GM04503 (cell line): ENCODE measurements at places on chromosomes 4 and X.
A peak's percentile ranks its signal among the peaks of the same experiment; 100 is the strongest.

- DNase-seq: no peak
Measured at GRCh38 chrX:99266255-99266654, 1143.8 kb downstream of the PCDH19 start.

DNA sequence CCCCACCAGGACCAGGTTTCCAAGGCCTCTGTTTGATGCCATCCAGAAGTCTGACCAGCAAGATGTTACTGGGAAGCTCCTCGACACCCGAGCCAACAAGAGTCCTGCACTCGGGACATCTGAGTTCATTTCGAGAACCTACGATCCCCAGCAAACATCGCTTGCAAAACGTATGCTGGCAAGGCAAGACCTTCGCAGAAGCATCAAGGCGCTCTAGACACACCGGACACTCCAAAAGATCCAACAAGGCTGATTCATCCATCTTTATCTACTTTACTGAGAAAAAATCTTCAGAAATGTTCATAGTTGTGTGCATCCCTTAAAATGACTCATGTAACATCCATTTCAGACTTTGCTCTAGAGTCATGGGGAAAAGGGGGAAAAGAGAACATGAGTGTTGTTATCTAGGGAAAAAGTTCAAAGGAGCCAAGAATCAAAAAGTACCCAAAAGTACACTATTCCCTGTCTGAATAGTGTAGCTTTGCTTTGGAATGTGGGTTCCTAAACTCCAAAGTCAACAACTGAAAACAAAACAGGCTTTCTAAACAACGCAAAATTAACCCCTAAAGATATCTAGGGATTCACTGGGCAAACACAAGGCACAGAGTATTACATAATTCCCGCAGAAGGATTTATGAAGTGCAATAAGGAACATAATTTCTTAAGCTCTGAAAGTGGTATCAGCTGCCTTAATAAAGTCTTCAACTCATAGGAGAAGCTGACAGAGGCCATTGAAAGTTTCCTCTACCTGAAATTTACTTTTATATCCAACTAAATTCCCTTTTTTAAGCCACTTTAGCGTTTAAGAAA lies 1.6 kb downstream of the SH3RF1 start:
- DNase-seq: peak; percentile 76

DNA sequence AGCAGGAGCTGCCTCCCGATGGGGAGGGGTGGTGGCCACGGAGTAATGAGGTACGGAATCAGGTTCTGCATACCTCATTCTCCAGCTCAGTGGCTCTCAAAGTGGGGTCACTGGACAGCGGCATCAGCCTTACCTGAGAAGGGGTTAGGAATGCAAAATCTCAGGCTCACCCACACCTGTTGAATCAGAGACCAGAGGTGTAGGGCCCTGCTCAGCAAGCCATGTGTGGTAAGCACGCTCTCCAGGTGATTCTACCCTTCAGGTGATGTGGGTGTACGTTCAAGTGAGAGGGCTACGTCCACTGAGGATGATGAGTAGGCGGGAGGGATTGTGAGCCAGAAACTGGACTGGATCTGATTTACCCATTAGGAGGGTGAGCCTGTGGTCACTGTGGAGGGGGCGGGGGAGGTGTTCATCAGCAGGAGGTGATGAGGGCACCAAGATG lies 65.8 kb downstream of the ANAPC4 start:
- DNase-seq: no peak

DNA sequence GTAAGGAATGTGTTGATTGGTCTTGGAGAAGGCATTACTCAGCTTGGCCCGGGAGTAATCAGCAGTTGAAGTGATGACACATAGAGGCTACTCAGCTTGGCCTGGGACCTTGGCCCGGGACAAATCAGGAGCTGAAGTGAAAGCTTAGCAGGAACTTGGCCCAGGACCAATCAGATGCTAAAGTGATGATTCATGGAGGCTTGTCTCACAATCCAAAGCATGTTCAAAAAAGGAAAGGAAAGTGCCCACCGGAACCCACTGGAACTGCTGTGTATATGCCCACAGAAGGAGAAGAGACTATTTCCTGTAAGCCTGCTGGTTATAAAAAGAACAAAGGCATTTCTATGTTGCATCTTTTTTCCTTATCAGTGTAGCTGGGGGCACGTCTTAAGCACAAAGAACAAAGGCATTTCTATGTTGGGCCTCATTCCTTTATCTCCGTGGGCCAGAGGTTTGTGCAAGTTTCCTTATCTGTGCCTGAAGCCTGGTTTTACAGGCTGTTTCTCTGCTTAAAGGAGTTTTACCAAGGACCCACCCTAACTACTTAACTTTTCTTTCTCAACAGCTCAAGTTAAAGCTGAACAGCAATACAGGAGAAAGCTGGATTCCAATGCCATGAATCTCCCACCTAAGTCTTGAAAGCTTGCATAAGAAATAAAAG lies 1176.7 kb downstream of the NLGN4X start:
- DNase-seq: peak; percentile 7

DNA sequence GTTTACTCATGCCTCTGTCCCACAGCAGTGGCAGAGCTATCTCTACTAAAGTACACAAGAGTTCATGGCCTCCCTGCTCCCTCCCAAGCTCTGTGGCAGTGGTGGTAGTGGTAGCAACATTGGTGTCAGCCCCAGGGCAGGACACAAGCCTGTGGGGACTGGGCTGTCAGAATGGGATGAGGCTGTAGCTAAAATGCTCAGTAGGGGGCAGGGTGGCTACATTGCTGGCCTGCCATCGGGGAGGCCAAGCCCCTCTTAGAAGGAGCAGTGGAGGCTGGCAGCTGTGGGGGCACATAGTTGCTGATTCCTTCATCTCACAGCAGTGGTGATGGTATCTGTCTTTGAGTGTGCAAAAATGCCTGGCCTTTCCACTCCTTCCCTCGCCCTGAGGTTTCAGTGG lies 461.7 kb downstream of the PCDH18 start:
- DNase-seq: no peak

GRCh38 chrX:27728291-27728690 lies 79.5 kb upstream of the MAGEB10 start:
- no peak for DNase-seq

- DNase-seq: no peak
Measured at GRCh38 chrX:131399678-131400428, 110.7 kb upstream of the IGSF1 start.

DNA sequence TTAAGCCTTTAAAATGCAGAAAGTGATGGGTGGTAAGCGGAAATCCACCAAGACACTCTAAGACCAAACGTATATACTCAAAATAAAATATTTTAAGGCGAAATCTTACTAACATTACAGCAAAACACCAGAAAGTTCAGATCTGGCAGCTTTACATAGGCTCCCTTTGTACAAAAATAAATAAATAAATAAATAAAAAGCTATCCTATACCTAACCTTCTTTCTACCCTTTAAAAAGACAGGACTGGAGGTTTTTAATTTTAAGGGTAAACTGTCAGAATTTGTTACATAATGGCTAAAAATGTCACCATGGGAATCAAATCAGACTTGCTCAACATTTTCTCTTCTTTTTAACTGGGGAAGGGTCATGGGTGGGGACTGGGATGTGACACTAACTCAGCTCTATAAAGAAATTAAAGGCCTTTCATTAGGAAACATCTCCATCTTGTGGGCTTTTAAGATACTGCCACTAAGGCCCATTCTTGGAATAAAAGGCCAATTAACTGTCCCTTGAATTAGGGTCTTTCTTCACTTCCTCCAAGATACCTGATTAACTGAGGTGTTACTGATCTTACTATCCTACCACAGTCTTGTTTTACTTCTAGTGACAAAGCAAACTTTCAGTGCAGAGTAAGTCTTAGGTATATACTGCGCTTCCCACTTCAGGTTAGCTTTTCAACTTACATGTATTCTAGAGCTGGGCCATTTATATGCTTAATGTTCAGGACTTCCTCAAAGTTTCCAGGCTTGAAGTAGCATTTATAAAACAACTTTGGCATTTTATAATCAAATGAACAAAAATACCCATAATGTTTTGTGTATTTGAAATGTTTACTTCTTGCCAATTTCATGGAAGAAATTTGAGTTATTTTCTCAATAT lies 13.3 kb downstream of the HNRNPD start:
- no peak for DNase-seq

- no peak for DNase-seq
Measured at GRCh38 chr4:156523991-156524390, 447.6 kb downstream of the PDGFC start.

DNA sequence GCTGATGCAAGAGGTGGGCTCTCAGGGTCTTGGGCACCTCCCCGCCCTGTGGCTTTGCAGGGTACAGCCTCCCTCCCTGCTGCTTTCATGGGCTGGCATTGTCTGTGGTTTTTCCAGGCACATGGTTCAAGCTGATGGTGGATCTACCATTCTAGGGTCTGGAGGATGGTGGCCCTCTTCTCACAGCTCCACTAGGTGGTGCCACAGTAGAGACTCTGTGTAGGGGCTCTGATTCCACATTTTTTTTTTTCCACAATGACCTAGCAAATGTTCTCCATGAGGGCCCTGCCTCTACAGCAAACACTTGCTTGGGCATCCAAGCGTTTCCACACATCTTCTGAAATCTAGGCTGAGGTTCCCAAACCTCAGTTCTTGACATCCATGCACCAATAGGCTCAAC lies 657.9 kb upstream of the CT83 start:
- no peak for DNase-seq

DNA sequence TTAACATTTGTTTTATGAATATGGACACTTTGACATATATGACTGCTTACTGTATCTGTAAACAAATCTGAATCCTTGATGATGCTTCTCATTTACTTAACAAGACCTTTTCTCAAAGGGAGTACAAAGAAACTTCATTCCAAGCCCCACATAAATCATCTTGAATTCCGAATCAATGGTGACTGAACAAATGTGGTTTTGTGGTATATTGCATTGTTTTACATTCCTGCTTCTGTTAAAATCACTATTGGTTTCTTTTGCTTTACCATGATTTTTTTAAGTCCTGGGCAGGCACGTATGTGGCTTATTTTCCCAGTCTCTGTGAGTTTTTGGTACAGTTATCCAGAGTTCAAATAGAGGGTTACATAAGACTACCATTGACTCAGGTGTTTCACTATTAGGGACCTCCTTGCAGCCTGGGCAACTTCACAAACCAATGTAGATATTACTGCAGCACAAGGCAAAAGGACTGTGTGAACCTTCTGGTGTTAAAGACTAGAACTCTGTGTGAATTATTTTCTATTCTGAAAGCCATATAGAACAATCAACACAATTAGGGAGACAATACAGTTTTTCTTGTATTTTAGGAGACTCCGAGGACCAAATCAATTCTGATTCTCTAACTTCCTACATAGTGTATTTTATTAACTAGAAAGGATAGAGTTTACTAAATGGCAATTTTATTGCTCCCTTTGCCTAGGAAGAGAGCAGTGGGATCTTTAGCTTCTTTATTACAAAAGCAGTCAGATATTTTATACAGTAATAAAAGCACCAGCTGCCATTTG lies 196.4 kb downstream of the GALNTL6 start:
- DNase-seq: no peak

DNA sequence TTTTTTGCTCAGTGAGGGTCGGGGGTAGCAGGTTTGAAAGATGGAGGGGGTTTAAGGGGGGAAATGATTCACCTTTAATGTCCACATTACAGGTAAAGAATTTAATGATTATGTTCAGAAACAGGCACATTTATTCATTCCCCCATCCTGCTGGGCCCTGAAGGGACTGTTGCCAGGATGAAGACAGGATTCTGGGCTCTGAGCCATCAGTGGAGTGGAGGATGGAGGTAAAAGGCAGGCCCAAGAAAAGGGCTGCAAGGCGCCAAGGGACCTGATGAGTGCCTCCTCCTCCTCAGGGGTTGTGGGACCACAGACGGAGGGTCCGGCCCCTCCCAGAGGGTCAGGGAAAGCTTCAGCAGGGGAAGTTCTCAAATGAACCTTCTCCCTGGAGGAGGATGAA lies 40.4 kb upstream of the PROM1 start:
- no peak for DNase-seq
